ENCODE measurements at places on chromosomes 11 and 22. TPM values are rescaled to one million over a fixed set of nuclear protein-coding genes. Genes with fewer than 3 reads are reported as not detected.

Gene VSIG10L2
- not detected for total RNA-seq

Gene MRGPRG
- total RNA-seq, result not detected

Gene OAF
- 19.8 TPM for total RNA-seq

Gene OR4D5
- total RNA-seq, result not detected

Gene PAMR1
- 12.4 TPM for total RNA-seq

Gene OR5L1
- not detected for total RNA-seq

Gene GGTLC3
- total RNA-seq, result 13.1 TPM

Gene SULT4A1
- not detected for total RNA-seq

Gene RHOD
- total RNA-seq, result 16.7 TPM

Gene SCGB1D2
- total RNA-seq, result not detected

Gene OMP
- total RNA-seq, result not detected

Gene NXPE4
- not detected for total RNA-seq

Gene CARNS1
- total RNA-seq, result 2.7 TPM
